Anterior cingulate cortex (tissue), 58 donors: ENCODE measurements at places on chromosomes 4 and X.

GRCh38 chrX:15870310-15870709 lies 15.7 kb upstream of the AP1S2 start:
- no peak for DNase-seq

DNA sequence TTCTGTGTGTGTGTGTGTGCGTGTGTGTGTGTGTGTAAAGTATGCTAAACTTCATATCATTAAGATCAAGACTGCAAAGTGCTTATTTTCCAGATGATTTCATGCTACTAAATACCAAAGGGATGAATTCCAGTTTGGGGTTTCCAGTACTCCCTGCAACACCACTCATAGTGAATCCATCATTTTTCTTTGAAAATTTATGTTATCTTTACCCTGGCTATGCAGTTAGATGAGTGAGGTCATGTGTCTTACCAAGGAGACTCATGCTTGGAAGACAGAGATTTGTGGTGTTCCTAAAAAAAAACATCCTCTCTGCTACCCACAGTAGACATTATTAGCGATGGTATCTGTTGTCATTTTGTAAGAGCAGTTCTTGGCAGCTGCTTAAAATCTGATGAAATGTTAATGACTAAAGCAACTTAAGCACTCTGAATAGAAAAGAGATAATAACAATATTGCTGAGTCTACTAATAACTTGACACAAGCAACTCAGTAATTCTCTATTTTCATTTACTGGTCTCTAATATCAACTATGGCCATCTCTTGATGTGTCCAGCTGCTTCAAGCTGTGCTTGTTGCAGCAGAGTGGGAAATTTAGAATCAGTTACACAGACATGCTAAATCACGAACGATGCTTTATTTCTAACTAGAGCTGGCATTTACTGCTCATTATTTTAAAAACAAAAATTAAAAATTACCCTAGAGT lies 1953.0 kb upstream of the IGFBP7 start:
- DNase-seq = no peak

GRCh38 chr4:185713272-185713671 lies 98.7 kb downstream of the SORBS2 start:
- DNase-seq = no peak

- no peak for DNase-seq
Measured at GRCh38 chr4:118772081-118772766, 63.7 kb downstream of the SEC24D start.

- no peak for DNase-seq
Measured at GRCh38 chrX:153477901-153478300, 7.5 kb upstream of the HAUS7 start.

DNA sequence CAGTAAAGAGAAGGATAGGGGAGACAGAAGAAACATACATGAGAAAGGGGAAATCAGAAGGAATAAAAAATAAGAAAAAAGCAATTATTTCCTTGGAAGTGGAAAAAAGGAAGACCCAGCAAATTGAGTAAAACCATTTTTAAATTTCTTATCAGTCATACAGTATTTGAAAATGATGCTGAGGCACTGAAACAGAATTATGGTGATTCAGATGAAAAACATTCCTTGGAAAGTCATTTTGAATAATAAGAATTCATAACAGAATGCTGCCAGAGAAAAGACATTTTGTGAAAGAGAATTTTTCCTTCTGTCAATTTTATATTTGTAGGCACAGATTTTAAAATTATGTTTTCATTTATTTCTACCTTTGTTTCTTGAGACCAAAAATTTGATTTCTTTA lies 895.5 kb upstream of the EPHA5 start:
- no peak for DNase-seq

DNA sequence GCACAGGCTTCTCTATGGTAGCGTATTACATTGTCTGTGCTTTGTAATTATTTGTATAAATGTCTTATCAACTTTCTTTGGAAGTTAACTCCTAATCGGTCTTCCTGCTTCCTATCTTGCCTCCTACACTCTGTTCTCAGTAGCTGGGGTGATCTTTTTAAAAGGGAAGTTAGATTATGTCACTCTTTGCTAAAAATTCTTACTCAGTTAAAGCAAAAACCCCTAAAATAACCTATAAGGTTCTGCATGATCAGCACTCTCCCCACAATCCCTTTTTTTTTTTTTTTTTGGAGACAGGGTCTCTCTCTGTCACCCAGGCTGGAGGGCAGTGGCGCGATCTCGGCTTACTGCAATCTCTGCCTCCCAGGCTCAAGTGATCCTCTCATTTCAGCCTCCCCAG lies 2.6 kb upstream of the PRPS1 start:
- no peak for DNase-seq
